ENCODE measurements at places on chromosomes 3 and 15. TPM values are rescaled to one million over a fixed set of nuclear protein-coding genes. Genes with fewer than 3 reads are reported as not detected.

The WDR93 gene
- not detected for total RNA-seq

The MYZAP gene
- 0.63 TPM for total RNA-seq

The ARID3B gene
- 27.3 TPM for total RNA-seq

The CILP gene
- total RNA-seq = not detected

The MAGEL2 gene
- total RNA-seq = not detected

The ZIC1 gene
- not detected for total RNA-seq

The TNFSF10 gene
- total RNA-seq = 30.1 TPM

- H3K36me3 ChIP-seq = no peaks in the 10 kb centered on the region
- H3K4me3 ChIP-seq = no peak overlapping the region
- H3K4me1 ChIP-seq = no peaks in the 10 kb centered on the region
- H3K27me3 ChIP-seq = no peaks in the 10 kb centered on the region
- no peak for DNase-seq
- H3K27ac ChIP-seq = no peak overlapping the region
Observed at GRCh38 chr3:151596940-151597339, 136.1 kb upstream of the IGSF10 start.

- no peak overlapping the region for H3K27ac ChIP-seq
- no peaks in the 10 kb centered on the region for H3K36me3 ChIP-seq
- DNase-seq = no peak
- no peak overlapping the region for H3K4me3 ChIP-seq
Observed at GRCh38 chr3:112101916-112102315, 15.7 kb downstream of the C3orf52 start.

GRCh38 chr15:73747847-73748590, 5.1 kb downstream of the INSYN1 start:
- H3K4me1 ChIP-seq = peaks cover 3% of the 10 kb centered on the region
- H3K27me3 ChIP-seq = peaks cover 16% of the 10 kb centered on the region
- no peak overlapping the region for H3K4me3 ChIP-seq
- H3K36me3 ChIP-seq = no peaks in the 10 kb centered on the region
- H3K27ac ChIP-seq = no peak overlapping the region

DNA sequence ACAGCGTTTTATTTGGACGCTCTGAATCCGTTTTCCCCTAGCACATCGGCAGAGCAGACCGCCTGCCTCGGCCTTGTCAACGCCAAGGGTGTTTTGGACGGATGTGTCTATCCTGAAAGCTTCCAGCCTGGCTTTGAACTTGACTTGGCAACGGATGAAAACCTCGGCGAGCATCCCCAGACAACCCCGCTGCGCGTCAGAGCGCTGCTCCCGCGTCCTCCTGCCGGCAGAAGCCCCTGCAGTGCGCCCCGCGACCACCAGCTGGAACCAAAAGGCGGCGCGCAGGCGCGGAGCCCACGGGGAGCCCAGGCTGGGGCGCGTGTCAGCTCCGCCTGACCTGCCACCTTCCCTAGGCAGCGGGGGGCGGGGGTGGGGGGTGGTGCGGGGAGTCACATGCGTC, 26.2 kb upstream of the ARL8B start:
- DNase-seq = peak; percentile 12
- H3K36me3 ChIP-seq = no peaks in the 10 kb centered on the region
- peaks cover 5% of the 10 kb centered on the region for H3K4me1 ChIP-seq
- H3K27me3 ChIP-seq = peaks cover 27% of the 10 kb centered on the region

- peaks cover 18% of the 10 kb centered on the region for H3K27me3 ChIP-seq
- no peaks in the 10 kb centered on the region for H3K36me3 ChIP-seq
- H3K4me1 ChIP-seq = no peaks in the 10 kb centered on the region
- no peak for DNase-seq
- no peak overlapping the region for H3K4me3 ChIP-seq
Observed at GRCh38 chr15:38176691-38177090, 75.9 kb upstream of the SPRED1 start.

DNA sequence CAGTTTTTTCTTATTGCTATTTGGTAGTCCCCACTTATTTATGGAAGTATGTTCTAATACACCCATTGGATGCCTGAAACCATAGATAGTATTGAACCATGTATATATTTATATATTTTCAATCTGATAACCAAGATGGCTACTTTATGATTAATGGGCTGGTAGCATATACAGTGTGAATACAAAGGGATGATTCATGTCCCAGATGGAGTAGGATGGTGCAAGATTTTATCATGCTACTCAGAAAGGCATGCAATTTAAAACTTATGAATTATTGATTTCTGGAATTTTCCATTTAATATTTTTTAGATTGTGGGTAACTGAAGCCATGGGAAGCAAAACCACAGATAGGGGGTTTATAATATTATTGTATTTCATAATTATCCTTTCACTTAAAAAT, 35.2 kb downstream of the AP4E1 start:
- H3K4me3 ChIP-seq = no peak overlapping the region
- no peak overlapping the region for H3K27ac ChIP-seq
- no peak for DNase-seq
- peaks cover 29% of the 10 kb centered on the region for H3K36me3 ChIP-seq
- H3K27me3 ChIP-seq = no peaks in the 10 kb centered on the region
- H3K4me1 ChIP-seq = no peaks in the 10 kb centered on the region

- H3K27ac ChIP-seq = no peak overlapping the region
- peaks cover 34% of the 10 kb centered on the region for H3K36me3 ChIP-seq
- DNase-seq = no peak
- no peaks in the 10 kb centered on the region for H3K27me3 ChIP-seq
- no peak overlapping the region for H3K4me3 ChIP-seq
Observed at GRCh38 chr3:150627557-150627956, 24.4 kb downstream of the SELENOT start.

DNA sequence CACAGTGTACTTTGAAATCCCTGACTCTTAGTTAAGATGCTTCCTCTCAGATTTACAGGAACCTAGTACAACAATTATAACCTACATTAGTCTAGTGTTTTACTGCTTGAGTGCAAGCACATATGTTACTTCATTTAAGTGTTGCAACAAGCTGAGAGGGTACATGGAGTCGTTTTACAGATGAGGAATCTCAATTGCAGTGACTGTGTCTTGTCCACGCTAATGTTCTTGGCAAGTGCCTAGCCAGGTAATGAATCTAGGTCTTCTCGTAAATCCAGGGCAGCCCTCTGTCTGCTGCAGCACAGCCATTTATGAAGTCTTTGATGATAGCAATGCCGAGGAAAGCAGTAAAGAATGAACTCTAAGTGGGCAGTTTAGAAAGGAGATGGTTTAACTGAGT, 384.4 kb upstream of the ARPP21 start:
- H3K36me3 ChIP-seq = no peaks in the 10 kb centered on the region
- no peaks in the 10 kb centered on the region for H3K27me3 ChIP-seq
- no peak for DNase-seq
- H3K4me3 ChIP-seq = no peak overlapping the region

- no peaks in the 10 kb centered on the region for H3K27me3 ChIP-seq
- no peaks in the 10 kb centered on the region for H3K4me1 ChIP-seq
- no peak for DNase-seq
- no peak overlapping the region for H3K27ac ChIP-seq
- no peaks in the 10 kb centered on the region for H3K36me3 ChIP-seq
Observed at GRCh38 chr3:78096488-78097255, 1056.8 kb downstream of the ROBO2 start.

GRCh38 chr3:196754091-196754981, 14.7 kb downstream of the PAK2 start:
- H3K4me1 ChIP-seq = peaks cover 49% of the 10 kb centered on the region
- peak overlapping the region; percentile 6 for H3K27ac ChIP-seq
- no peak for DNase-seq
- no peak overlapping the region for H3K4me3 ChIP-seq
- H3K27me3 ChIP-seq = no peaks in the 10 kb centered on the region

- no peaks in the 10 kb centered on the region for H3K4me1 ChIP-seq
- no peak overlapping the region for H3K4me3 ChIP-seq
- H3K27me3 ChIP-seq = no peaks in the 10 kb centered on the region
- no peak for DNase-seq
- H3K36me3 ChIP-seq = no peaks in the 10 kb centered on the region
- no peak overlapping the region for H3K27ac ChIP-seq
Observed at GRCh38 chr3:9172851-9173321, 76.6 kb downstream of the SRGAP3 start.

- no peak overlapping the region for H3K27ac ChIP-seq
- no peaks in the 10 kb centered on the region for H3K36me3 ChIP-seq
- no peak for DNase-seq
- no peaks in the 10 kb centered on the region for H3K27me3 ChIP-seq
- H3K4me1 ChIP-seq = no peaks in the 10 kb centered on the region
- no peak overlapping the region for H3K4me3 ChIP-seq
Observed at GRCh38 chr3:105140899-105141367, 225.8 kb upstream of the ALCAM start.

DNA sequence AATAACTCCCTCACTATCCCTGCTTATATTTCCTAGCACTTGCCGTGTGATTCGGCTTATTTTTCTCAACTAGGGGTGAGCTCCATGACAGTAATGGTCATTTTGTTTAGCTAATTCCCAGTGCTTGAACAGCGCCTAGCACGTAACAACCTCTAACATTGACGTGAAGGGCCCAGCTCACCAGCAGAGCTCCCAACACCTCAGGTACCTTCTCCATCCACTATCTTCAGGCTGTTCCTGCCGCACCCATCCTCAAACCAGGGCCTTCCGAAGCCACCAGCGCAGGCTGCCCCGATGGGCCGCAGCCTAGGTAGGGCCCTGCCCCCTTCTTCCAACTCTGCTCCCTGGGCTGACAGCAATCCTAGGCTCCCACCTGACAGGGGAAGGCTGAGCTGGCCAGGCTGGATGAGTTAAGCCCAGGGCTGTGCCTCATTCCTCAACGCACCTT, 751 bp upstream of the RPS17 start:
- H3K27ac ChIP-seq = peak overlapping the region; percentile 88
- peaks cover 41% of the 10 kb centered on the region for H3K36me3 ChIP-seq
- H3K4me1 ChIP-seq = peaks cover 26% of the 10 kb centered on the region
- peaks cover 2% of the 10 kb centered on the region for H3K27me3 ChIP-seq
- H3K4me3 ChIP-seq = peak overlapping the region; percentile 98

DNA sequence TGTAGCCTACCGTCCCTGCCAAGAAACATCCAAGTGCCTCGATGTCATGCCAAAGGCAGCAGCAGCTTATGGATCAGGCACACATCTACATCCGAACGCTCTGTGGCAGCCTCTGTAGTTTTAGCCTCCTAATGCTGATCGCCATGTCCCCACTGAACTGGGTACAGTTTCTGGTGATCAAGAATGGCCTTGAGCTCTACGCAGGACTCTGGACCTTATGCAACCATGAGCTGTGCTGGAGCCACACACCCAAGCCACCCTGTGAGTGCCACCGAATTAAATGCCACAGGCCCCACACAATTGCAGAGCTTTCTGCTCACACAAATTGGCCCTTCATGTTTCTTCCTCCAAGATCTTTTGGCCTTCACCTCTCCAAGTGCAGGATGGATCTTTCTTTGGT, 543 bp downstream of the TMEM202 start:
- DNase-seq = no peak
- H3K4me1 ChIP-seq = no peaks in the 10 kb centered on the region
- H3K27ac ChIP-seq = no peak overlapping the region
- no peak overlapping the region for H3K4me3 ChIP-seq
- H3K27me3 ChIP-seq = peaks cover 13% of the 10 kb centered on the region

DNA sequence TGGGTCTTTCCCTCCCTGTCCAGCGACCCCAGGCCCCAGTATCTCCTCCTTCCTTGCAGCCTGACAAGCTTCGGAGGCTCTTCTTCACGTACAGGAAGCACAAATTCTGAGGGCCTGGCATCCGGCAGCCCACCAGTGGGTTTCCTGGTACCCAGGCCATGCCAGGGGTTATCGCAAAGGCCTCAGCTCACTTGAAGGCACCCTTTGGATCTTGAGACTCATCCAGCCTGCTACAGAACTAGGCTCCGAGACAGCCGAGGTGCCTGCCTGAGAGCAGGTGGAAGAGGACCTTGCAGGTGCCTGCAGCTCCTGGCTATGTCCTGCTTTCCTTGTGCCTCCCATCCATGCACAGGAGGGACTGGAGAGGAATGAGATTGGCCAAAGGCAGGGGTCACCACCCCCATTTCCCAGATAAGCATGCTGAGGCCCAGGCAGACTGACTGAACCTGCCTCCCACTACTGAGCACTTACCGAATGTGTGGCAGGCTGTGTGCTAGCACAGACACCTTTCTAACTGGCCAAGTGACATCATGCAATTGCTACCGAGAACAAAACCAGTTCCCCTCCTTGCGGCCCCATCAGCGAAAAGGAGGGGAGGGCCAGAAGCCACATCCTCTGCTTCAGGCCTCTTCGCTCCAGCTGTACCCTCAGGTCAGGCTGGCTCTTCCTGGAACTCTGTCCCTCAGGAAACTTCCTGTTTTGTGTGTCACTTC, 11.2 kb downstream of the SH2D7 start:
- no peaks in the 10 kb centered on the region for H3K36me3 ChIP-seq
- peak; percentile 87 for DNase-seq
- H3K4me3 ChIP-seq = no peak overlapping the region
- peaks cover 39% of the 10 kb centered on the region for H3K4me1 ChIP-seq

DNA sequence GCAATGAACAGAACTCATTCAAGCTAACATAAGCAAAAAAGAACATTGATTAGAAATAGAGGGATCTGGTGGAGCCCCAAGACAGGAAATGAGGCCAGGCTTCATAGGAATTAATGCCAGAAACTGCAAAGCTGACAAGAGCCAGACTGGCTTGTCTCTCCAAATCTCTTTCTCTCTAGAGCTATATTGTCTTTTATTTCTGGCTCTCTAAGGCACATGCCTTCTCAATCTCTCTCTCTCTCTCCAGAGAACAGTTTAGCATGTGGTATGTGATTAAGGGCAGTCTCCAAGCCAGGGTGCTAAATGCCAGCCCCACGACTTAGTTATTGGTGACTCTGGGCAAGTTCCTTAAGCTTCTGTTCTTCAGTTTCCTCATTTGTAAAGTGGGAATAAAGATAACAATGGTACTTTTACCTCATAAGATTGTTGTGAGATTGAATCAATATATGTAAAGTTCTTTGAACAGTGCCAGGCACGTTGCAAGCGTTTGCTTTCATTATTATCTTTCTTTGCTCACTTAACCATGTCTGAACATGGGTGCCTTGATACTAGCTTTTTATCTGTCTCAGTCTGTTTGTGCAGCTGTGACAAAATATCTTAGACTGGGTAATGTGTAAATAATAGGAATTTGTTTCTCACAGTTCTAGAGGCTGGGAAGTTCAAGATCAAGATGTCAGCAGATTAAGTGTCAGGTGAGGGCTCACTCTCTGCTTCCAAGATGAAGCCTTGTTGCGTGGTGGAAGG, 123.2 kb downstream of the BDH1 start:
- no peak for DNase-seq
- no peak overlapping the region for H3K27ac ChIP-seq
- H3K4me1 ChIP-seq = peaks cover 17% of the 10 kb centered on the region
- no peaks in the 10 kb centered on the region for H3K36me3 ChIP-seq

DNA sequence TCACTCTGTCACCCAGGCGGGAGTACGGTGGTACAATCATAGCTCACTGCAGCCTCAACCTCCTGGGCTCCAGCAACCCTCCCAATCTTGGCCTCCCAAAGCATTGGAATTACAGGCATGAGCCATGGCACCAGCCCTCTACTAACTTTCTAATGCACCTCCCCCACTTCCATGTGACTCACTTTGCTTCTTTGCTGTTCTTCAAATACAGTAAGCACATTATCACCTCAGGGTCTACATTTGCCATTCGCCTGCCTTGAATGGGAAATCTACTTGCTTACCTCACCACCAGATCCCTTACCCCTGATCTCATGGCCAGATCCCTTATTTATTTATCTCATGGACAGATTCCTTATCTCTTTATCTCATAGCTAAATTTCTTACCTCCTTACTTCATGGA, 235.3 kb downstream of the KCNMB2 start:
- no peak for DNase-seq
- no peak overlapping the region for H3K27ac ChIP-seq
- H3K36me3 ChIP-seq = no peaks in the 10 kb centered on the region
